ENCODE measurements at places on chromosomes 7 and 10.

DNA sequence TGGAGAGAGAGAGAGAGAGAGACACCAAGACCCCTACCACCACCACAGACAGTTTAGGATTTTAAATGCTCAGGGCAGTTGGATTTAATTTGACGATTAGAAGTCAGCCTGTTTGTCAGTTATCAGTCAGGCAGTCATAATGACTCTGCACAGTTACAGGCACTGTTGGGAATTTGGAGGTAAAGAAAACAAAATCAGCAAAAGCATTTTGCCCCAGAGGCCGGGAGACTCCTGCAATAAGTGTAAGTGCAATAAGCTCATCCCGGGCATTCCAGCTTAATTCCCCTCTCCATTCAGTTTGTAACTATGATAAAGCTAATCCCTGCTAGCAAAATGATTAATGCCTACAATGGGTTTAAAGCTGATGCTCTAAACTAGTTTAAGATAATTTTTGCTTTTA is 13.5 kb downstream of the SEMA3C start:
- no peak overlapping the region for H3K4me3 ChIP-seq
- no peaks in the 10 kb centered on the region for H3K27me3 ChIP-seq
- H3K4me1 ChIP-seq: no peaks in the 10 kb centered on the region
- H3K36me3 ChIP-seq: no peaks in the 10 kb centered on the region
- no peak overlapping the region for H3K27ac ChIP-seq

DNA sequence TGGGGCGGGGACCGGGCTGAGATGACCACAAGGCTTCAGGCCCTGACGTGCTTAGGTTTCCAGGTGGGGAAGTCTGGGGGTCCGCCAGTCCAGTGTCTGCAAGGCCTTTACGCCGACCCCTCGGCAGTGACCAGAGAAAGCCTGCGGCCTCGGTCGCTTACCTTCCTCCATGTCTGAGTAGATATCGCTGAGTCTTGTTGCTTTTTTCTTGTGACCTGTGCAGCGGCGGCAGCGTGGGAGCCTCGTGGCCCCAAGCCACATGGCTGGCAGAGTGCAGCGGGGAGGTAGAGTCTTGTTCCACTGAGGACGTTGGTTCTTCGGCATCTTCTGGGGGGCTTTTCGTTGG is 329 bp downstream of the NOLC1 start:
- DNase-seq: no peak
- H3K27me3 ChIP-seq: no peaks in the 10 kb centered on the region
- H3K36me3 ChIP-seq: peaks cover 63% of the 10 kb centered on the region
- peak overlapping the region; percentile 98 for H3K27ac ChIP-seq
- peak overlapping the region; percentile 98 for H3K4me3 ChIP-seq

GRCh38 chr10:70599791-70600190 is 2.8 kb downstream of the PRF1 start:
- peaks cover 35% of the 10 kb centered on the region for H3K36me3 ChIP-seq
- peaks cover 45% of the 10 kb centered on the region for H3K4me1 ChIP-seq
- no peak for DNase-seq
- H3K4me3 ChIP-seq: peak overlapping the region; percentile 95
- no peak overlapping the region for H3K27ac ChIP-seq
- H3K27me3 ChIP-seq: no peaks in the 10 kb centered on the region

DNA sequence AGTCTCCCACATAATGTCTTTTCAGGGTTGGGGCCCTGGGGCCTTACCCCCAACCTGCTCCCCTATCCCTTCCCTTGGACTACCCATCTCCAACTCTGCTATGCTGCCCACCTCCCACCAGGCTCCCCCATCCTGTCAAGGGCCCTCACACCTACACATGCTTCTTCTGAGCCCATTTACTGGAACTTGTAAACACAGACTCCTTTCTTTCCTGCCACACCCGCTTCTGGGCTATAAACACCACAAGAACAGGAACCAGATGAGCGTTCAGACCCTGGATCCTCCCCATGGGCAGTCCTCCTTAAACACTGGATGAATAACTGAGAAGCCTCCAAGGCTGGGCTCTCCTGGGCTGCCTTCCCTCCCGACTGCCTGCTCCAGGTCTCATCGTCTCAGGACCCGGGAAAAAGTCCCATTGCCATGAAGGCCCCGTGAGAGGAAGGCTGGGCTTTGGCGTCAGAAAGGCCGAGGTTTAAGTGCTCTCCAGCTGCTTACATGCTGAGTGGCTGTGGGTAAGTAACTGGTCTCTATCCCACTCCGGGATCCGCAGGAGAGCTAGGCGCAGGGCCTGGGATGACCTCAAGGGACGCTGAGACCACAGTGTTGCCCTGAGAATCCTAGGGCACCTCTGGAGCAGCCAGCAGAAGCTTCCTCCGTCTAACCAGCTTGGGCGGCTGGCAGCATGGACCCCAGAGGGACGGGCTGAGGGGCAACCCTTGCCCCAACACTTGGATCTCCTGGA is 15.6 kb upstream of the CRHR2 start:
- peaks cover 16% of the 10 kb centered on the region for H3K4me1 ChIP-seq
- peak overlapping the region; percentile 62 for H3K27ac ChIP-seq
- H3K27me3 ChIP-seq: peaks cover 2% of the 10 kb centered on the region
- H3K4me3 ChIP-seq: peak overlapping the region; percentile 74

DNA sequence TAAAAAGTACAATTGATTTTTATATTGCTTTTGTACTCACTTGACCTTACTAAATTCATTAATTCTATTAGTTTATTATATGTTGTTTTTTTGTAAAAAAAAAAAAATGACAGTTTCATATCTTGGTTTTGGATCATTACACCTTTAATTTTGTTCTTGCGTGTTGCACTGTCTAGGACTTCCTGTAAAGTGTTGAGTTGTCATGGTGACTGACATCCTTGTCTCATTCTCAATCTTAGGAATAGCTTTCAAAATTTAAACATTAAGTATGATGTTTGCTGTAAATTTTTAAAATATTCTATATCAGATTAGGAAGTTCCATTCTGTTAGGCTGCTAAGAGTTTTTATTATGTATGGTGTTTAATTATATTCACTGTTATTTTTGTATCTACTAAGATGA is 139.1 kb downstream of the ARHGAP12 start:
- H3K4me3 ChIP-seq: no peak overlapping the region
- no peaks in the 10 kb centered on the region for H3K36me3 ChIP-seq
- H3K27ac ChIP-seq: no peak overlapping the region
- DNase-seq: no peak
- peaks cover 5% of the 10 kb centered on the region for H3K4me1 ChIP-seq

DNA sequence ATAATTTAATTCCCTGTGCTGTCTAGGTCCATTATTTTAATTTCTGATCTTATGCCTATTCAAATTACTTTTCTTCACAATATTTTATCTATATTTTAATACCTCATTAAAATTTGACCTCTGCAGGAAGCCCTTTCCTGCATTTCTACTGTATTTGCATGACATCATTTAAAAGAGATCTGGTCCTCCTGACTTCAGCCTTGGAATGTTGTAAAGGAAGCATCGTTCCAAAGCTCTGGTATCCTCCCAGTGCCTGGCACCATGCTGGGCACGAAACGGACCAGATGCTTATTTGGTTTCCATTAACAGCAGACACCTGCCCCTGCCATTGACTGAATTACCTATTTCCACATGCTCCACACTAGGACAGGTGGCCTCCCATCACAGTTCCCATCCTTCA is 247.5 kb downstream of the KLF6 start:
- no peak overlapping the region for H3K4me3 ChIP-seq
- peaks cover 8% of the 10 kb centered on the region for H3K27me3 ChIP-seq
- H3K27ac ChIP-seq: no peak overlapping the region

- no peaks in the 10 kb centered on the region for H3K4me1 ChIP-seq
- no peak overlapping the region for H3K4me3 ChIP-seq
- H3K27me3 ChIP-seq: peaks cover 5% of the 10 kb centered on the region
- DNase-seq: no peak
Observed at GRCh38 chr10:22927166-22927565, 687 bp upstream of the ARMC3 start.

GRCh38 chr10:133134411-133135115 is 25.5 kb upstream of the KNDC1 start:
- DNase-seq: no peak
- H3K27ac ChIP-seq: peak overlapping the region; percentile 58
- H3K4me1 ChIP-seq: no peaks in the 10 kb centered on the region
- no peak overlapping the region for H3K4me3 ChIP-seq
- H3K27me3 ChIP-seq: no peaks in the 10 kb centered on the region

- DNase-seq: no peak
- no peaks in the 10 kb centered on the region for H3K36me3 ChIP-seq
- H3K4me3 ChIP-seq: no peak overlapping the region
- no peaks in the 10 kb centered on the region for H3K27me3 ChIP-seq
- no peak overlapping the region for H3K27ac ChIP-seq
- no peaks in the 10 kb centered on the region for H3K4me1 ChIP-seq
Observed at GRCh38 chr7:4050126-4050660, 631.9 kb upstream of the FOXK1 start.

DNA sequence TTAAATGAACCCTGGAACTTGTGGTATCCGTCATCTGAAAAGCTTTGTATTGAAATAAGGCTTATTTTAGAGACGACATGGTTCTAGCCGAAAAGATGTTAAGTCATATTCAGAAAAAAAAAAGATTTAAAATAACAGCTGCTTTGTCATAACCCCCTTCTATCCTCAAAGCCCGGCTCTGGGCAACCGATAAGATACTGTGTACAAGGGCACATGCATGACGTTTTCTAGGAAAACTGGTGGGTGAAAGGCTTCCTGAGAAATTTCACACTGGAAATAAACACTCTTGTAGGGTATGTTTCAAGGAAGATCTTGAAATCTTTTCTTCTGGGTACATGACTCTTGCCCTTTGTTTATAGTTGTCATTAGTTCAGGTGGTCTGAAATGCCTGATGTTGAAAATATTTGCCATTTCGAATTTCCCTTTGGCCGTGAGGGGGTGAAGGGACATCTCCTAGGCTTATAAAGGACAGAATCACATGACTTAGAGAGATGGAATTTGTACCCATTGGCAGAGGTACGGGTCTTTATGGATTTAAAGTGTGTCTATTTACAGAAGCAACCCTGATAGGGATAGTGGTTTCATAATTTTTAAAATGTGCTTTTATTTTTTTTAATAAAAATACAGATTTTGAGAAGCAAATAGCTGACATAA is 232.5 kb downstream of the PTEN start:
- peaks cover 4% of the 10 kb centered on the region for H3K36me3 ChIP-seq
- no peak overlapping the region for H3K27ac ChIP-seq
- no peak overlapping the region for H3K4me3 ChIP-seq
- peaks cover 26% of the 10 kb centered on the region for H3K27me3 ChIP-seq
- H3K4me1 ChIP-seq: peaks cover 24% of the 10 kb centered on the region

GRCh38 chr7:87628780-87629569 is 777 bp downstream of the RUNDC3B start:
- no peaks in the 10 kb centered on the region for H3K36me3 ChIP-seq
- no peak for DNase-seq
- H3K27me3 ChIP-seq: peaks cover 29% of the 10 kb centered on the region

DNA sequence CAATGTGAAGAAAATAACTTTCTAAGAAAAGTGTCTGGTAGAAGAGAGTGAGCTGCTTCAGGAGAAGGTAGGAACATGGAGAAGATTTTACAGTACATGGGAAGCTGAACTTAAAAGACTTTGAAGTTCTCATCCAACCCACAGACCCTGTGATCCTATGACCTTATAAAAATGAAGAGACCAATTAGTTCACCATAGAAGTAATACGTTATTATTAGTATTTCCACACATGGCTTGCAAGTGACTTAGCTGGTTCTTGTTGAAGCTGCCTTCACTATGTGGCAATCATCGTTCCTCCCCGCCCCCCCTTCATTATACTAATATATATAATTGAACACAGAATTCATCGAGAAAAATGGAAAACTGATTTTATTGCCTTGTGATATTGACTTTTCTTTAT is 129.1 kb downstream of the SND1 start:
- H3K27ac ChIP-seq: no peak overlapping the region
- no peaks in the 10 kb centered on the region for H3K27me3 ChIP-seq
- H3K4me1 ChIP-seq: peaks cover 21% of the 10 kb centered on the region
- no peak for DNase-seq

DNA sequence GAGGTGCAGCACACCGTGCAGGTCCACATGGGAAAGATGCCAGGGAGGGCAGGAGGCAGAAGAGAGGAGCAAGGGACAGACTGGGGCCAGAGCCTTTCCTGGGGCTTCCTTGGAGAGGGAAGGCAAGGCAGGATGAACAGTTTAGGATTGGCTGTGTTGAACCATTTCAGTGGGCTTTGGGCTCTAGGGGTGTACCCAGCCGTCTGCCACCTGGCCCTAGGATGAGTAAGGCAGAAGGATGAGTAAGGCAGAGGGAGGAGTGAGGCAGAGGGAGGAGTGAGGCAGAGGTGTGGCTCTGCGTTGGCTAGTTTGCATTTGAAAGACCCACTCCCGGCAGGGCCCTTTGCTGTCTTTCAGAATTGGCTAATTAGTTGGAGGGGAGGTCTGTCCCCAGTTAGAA is 31.5 kb upstream of the PRF1 start:
- H3K4me3 ChIP-seq: no peak overlapping the region
- peaks cover 26% of the 10 kb centered on the region for H3K27me3 ChIP-seq
- no peaks in the 10 kb centered on the region for H3K36me3 ChIP-seq

- H3K27ac ChIP-seq: no peak overlapping the region
- no peaks in the 10 kb centered on the region for H3K36me3 ChIP-seq
- DNase-seq: no peak
Observed at GRCh38 chr10:34145715-34146114, 669.4 kb downstream of the PARD3 start.

- H3K4me3 ChIP-seq: no peak overlapping the region
- H3K36me3 ChIP-seq: peaks cover 3% of the 10 kb centered on the region
- peak overlapping the region; percentile 22 for H3K27ac ChIP-seq
- H3K4me1 ChIP-seq: peaks cover 24% of the 10 kb centered on the region
Observed at GRCh38 chr10:67802767-67803538, 35.0 kb downstream of the DNAJC12 start.

- H3K27me3 ChIP-seq: no peaks in the 10 kb centered on the region
- H3K4me3 ChIP-seq: no peak overlapping the region
Observed at GRCh38 chr10:31687663-31688482, 240.8 kb downstream of the ARHGAP12 start.

GRCh38 chr7:95897557-95898251 is 125.3 kb downstream of the DYNC1I1 start:
- no peak overlapping the region for H3K27ac ChIP-seq
- H3K4me1 ChIP-seq: no peaks in the 10 kb centered on the region
- no peaks in the 10 kb centered on the region for H3K36me3 ChIP-seq

DNA sequence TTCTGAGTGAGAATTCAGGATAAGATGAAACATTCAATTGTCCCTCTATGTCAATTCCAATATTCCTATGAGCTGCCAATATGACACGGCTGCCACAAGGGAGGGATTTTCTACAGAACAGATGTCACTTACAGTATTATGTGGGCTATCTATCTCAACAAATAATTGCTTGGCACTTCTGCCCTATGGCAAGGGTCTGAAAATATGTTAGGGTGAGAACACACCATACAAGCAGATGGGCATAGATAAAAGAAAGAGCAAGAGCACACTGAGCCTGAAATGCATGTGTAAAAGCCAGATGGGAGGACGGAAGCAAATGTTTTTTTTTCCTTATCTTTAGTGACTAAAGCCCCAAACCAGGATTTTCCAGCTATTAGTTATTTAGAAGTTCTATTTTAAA is 70.1 kb upstream of the TFEC start:
- no peaks in the 10 kb centered on the region for H3K4me1 ChIP-seq
- peaks cover 2% of the 10 kb centered on the region for H3K27me3 ChIP-seq
- no peak for DNase-seq
- H3K36me3 ChIP-seq: no peaks in the 10 kb centered on the region
- H3K4me3 ChIP-seq: no peak overlapping the region
